ENCODE measurements at places on chromosomes 1 and 21. TPM values are rescaled to one million over a fixed set of nuclear protein-coding genes. Genes with fewer than 3 reads are reported as not detected.

DNA sequence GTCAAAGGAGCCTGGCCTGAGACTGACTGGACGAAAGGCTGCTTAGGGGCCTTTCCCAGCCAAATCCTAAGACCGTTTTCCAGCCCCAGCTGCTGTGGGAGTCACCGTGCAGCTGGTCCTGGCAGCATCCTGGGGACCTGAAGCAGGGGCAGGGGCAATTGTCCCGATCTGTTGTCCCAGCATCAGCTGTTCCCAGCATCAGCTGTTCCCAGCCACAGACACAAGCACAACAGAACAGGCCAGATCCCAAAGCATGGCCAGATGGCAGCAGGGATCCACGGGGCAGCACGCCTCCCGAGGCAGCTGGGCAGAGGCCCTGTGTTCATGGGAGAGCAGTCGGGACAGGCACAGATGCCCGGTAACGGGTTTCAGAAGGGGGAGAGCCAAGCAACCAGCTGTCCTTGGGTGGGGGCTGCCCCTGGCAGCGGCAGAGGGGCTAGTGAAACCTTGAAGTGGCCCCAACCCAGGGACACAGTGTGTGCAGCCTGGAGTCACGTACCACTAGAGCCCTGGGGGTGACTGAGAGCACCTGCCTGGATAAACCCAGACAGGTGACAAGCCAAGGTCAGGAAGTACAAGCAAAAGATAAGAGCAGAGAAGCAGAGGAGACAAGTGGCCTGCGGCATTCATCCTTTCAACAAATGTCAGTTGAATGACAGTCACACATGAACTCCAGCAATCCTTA, 13.3 kb downstream of the CELA2B start:
- DNase-seq: no peak

GRCh38 chr1:94026619-94027380, 94.1 kb downstream of the ABCA4 start:
- no peak for DNase-seq

DNA sequence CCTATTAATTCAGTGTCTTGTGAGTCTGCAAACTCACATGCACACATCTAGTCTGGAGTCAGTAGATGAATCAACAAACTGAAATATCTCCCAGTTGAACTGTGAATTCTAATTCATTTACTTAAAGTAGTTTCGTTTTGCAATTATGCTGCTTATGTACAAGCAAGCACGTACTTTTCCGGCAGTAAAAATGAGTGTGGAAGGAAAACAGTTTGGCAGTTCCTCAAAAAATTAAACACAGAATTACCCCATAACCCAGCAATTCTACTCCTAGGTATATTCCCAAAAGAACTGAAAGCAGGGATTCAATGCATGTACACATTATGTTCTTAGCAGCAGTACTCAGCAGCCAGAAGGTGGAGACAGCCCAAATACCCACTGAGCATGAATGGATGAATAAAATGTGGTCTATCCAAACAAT, 49.3 kb downstream of the GNB1 start:
- DNase-seq: no peak

- DNase-seq: no peak
Measured at GRCh38 chr1:184536246-184536985, 149.6 kb downstream of the C1orf21 start.

GRCh38 chr1:192936313-192937018, 122.7 kb downstream of the UCHL5 start:
- DNase-seq: no peak

GRCh38 chr1:181386951-181387350, 96.4 kb upstream of the CACNA1E start:
- DNase-seq: no peak

- no peak for DNase-seq
Measured at GRCh38 chr1:154595621-154596020, 12.4 kb downstream of the ADAR start.

- DNase-seq: no peak
Measured at GRCh38 chr1:82704966-82705365, 904.2 kb downstream of the ADGRL2 start.

Gene FCGR2B
- 0.25 TPM for total RNA-seq

Gene COL16A1
- 0.93 TPM for total RNA-seq

Gene CD84
- total RNA-seq: 13.7 TPM

Data from activated naive CD8-positive, alpha-beta T cell treated with anti-CD3 and anti-CD28 coated beads for 36 hours (primary cell).